CD4-positive, alpha-beta T cell (primary cell): ENCODE measurements at places on chromosomes 5 and 9. TPM values are rescaled to one million over a fixed set of nuclear protein-coding genes. Genes with fewer than 3 reads are reported as not detected.

The ADAMTS6 gene
- total RNA-seq = 2.6 TPM

The GARIN3 gene
- total RNA-seq = not detected

The FIBCD1 gene
- not detected for total RNA-seq

The PCDHAC2 gene
- not detected for total RNA-seq

The FOXD4L4 gene
- not detected for total RNA-seq

The ARSK gene
- total RNA-seq = 2.2 TPM

The DIRAS2 gene
- total RNA-seq = not detected

The FST gene
- 0.99 TPM for total RNA-seq

The MZB1 gene
- 0.63 TPM for total RNA-seq

The INSL6 gene
- not detected for total RNA-seq

The CEP78 gene
- total RNA-seq = 10.5 TPM

The ZDHHC11B gene
- total RNA-seq = 14.8 TPM

The NPR3 gene
- total RNA-seq = not detected

The GPSM1 gene
- 8.6 TPM for total RNA-seq

The TAF9 gene
- total RNA-seq = 54.2 TPM

The UBE2QL1 gene
- 0.33 TPM for total RNA-seq

The WHRN gene
- 20.5 TPM for total RNA-seq

The SLC44A1 gene
- 5.9 TPM for total RNA-seq

The OR13D1 gene
- not detected for total RNA-seq

The FGF18 gene
- 0.31 TPM for total RNA-seq

The SAPCD2 gene
- 0.17 TPM for total RNA-seq

The F2RL2 gene
- total RNA-seq = not detected

The GFI1B gene
- not detected for total RNA-seq

The PCDHGC3 gene
- total RNA-seq = not detected

The OR13C4 gene
- not detected for total RNA-seq

The REXO4 gene
- total RNA-seq = 18.5 TPM

The FAM81B gene
- not detected for total RNA-seq

The NEUROG1 gene
- total RNA-seq = not detected

The PAEP gene
- not detected for total RNA-seq

The SPRY4 gene
- total RNA-seq = 0.34 TPM

The OR2S2 gene
- total RNA-seq = not detected

The HEMGN gene
- total RNA-seq = 0.30 TPM

The MSANTD3 gene
- 8.8 TPM for total RNA-seq

The ABCA2 gene
- 80.1 TPM for total RNA-seq

The CEL gene
- total RNA-seq = 0.16 TPM

The CMBL gene
- 0.36 TPM for total RNA-seq
